ENCODE measurements at places on chromosomes 2 and 18.
A peak's percentile ranks its signal among the peaks of the same experiment; 100 is the strongest.

DNA sequence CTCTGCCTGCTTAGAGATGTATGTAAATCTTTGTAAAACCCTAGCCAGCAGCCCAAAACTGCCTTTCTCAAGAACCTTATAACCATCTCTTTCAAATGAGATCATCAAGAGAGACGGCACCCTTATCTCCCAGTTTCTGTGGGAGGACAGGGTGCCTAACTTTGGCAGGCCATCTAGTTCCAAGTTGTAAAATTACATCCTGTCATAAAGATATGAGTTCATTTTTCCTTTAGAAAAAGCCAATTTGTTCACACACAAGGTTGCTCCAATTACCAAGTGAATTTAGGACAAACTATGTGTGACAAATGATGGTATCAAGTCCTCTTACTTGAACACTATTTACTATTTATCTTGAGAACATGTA, 65.3 kb downstream of the MEMO1 start:
- no peak for DNase-seq

DNA sequence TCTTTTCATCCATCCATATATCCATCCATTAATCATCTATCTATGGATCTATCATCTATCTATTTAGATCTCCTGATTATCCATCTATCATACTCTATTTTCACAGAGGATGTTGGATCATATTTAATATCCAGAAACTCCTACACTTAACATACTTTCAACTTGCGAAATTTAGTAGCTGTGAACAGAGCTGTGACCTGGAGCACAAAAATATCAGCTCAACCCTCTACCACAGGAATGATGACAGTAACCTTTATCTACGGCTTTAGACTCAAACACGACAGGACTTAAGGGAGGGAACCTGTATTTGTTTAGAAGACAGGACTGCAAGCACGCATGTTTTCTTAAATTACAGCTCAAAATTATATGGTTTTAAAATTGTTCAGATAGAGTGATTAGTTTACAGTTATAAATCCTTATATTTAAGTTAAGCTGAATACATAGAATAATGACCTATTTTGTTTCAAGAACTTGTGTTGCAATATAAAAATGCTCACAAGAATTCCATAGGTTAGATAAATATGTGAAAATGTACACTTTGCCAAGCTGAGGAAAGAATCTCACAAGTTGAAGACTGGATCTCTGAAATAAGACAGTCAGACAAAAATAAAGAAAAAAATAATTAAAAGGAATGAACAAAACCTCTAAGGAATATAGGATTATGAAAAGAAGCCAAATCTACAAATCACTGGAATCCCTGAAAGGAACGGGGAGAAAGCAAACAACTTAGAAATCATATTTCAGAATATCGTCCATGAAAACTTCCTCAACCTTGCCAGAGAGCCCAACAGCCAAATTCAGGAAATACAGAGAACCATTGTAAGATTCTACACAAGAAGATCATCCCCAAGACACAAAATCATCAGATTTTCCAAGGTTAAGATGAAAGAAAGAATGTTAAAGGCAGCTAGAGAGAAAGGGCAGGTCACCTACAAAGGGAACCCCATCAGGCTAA, 142.0 kb downstream of the COL6A3 start:
- DNase-seq: no peak

DNA sequence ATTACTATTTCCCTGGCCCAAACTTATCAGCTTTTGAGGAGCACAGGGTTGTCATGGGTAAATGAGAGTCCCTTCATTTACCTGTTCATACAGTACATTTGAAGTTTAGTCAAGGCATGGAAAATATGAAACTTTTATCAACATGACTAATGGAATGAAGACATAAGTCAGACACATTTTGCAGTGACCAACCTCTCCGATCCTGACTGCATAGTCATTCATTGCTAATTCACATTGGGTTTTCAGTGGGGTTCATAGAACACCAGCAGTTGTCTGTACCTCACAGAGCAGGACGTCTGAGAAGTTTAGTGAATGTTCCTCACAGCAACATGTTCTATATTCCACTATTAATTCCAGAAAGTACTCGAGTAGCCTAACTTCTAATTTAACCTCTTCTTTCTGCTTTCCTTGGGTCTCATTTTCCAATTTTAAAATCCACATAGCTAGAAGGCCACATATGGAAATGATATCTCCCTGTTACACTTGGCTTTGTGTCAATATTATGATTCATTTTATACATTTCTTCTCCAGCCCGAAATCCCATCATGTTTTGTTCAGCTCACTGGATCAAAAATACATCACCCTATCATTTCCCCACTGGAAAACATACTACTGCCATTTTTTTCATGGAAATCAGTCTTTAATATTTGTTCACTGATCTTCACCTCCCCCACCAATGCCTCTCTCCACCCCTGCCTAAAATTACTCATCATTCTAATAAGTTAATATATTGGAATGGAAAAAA, 65.9 kb downstream of the CDH20 start:
- DNase-seq: no peak

- DNase-seq: no peak
Measured at GRCh38 chr2:154554046-154554445, 144.4 kb upstream of the KCNJ3 start.

DNA sequence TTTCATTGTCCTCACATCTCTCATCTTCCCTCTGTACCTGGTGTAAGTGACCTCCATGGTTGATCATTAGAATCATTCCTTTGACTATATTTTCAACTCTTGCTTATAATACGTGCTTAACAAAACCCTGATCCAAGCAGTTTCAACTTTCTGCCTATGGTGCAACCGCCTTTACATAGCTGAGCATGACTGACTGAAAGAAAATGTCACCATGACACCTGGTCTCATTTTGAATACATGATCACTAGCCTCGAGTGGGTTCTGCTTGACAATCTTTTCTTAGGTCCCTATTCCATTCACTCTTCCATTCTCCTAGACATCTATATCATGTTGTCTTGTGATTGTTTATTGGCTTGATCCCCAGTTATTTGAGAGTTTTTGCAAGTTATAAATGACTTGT, 78.9 kb upstream of the STAM2 start:
- no peak for DNase-seq

DNA sequence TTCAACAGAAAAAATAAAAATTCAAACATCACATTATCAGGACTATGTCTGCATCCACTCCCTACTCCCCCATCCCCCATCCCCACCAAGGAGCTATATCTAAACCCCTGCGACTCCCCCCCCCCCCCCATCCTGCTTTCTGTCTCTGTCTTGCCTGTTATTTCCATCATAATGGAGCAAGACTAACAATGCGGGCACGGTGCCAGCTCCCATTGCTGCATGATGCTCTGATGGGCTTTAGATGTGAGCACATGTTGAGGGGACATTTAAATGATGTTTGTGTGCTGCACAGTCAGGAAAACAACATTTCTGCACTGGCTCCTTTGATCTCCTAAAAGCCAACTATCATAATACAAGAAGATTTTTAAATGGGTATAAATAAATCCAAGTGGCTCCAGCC, 644.2 kb upstream of the SETBP1 start:
- DNase-seq: no peak

GRCh38 chr2:231708773-231709635, 679 bp downstream of the PTMA start:
- peak; percentile 71 for DNase-seq

GRCh38 chr2:69067866-69068265, 54.9 kb downstream of the ANTXR1 start:
- no peak for DNase-seq

DNA sequence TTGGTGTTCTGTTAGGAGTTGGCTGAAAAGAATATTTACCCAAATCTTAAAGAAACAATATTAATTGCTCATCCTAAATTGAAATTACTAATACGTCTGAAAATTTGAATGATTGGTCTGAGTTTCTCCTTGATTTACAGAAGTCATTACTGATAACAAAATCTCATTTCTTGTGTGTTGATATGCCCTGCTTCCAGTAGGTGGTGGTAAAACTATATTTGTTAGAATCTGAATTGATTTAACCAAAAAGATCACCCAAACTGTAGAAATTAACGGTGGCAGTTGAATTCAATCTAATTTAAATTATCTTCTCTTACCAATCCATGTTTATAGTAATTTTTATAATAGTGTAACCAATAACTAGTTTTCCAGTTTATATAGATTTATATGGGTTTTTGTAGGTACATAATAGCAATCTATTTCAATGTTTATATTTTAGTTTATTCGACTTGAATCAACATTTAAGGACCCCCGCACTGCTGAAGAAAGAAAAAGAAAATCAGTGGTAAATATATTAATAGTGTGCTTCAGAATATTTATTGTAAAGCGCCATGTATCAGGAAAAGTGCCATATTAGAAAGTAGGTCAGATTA, 38.3 kb downstream of the PAPOLG start:
- peak; percentile 58 for DNase-seq

DNA sequence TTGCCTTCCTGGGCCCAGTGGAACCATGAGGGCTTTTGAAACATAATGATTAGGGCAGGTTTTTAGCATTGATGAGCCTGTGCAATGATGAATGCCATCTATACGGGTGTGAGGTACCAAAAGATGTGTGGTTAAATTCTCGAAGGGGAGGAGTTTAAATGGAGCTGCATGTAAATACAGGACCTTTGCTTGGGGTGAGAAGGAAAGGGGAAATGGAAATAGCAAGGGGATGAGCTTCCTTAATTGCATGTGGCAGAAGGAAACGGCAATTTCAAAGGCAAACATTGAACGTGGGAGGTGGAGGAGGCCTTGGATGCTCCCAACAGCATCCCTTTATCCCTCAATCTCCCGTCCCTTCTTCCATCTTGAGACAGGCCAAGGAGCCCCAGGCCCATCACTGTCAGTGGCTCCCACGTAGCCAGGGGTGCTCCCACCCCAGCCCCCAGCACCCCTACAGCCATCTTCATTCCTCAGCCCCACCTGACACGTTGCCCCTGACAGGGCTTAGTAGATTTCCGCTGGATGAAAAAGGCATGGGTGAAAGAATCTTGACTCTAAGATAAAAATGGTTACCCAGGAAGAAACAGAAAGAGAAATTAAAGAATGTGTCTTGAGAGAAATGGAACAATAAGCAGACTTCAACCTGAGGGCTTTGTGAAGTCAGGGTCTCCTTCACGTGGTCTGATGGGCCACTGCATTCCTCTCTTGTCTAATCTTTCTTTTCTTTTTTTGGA, 32.5 kb downstream of the INPP5D start:
- no peak for DNase-seq

- no peak for DNase-seq
Measured at GRCh38 chr2:41737888-41738287, 309.9 kb upstream of the PKDCC start.

DNA sequence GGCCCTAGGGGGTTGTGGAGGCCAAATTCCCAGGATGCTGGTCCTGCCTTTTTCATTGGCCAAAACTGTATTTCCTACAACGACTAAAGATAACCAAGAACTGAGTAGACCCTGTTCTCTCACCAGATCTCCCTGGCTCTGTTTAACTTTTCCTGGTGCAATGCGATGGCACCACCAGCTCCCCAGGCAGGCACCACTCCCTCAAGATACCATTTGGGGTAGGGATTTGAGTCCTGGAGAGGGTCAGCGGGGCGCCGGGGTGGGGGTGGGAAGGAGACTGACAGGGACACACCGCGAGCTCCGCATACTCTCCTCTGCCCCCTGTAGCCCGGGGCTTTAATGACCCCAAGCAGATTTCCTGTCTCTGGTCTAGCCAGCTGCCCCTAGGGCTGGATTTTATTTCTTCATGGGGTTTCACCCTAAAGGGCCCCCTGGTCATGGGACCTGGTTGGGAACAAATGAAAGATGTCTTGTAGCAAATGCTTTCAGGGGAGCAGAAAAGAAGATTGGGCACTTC, 7.3 kb downstream of the SIX2 start:
- DNase-seq: no peak

DNA sequence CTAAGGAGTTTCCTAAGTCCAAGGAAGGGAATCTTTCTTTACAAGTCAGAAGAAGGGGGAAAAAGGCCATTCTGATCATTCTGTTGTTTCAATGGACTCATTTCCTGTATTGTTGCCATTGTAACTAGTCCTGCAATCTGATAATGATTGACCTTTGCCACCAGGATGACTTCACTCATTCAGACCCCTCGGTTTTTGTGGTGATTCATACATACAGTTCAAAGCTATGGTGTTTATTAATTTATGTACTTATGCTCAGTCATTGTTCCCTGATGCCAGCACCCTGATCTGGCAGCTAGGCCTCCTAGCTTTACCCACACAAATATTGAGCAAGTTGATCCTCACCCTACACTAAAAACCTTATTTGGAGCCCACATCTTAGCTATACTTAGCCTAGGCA, 57.6 kb upstream of the ZNF519 start:
- no peak for DNase-seq

DNA sequence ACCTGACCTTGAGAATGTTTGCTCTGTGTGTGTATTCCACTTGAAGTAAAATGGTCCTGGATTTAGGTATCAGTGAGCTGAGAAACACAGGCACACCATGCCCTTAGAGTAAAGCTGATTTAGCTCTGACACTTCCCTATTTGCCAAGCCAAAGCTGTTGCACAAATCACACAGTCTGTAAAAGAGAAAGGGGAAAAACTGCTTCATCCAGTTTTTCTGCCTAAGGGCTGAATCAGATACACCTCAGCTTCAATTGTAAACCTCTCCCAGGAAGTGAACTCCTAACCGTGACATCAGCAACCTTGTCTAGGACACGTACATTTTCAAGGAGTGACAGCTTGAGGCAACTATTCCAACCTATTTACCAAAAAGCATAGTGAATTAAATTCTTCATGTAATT, 150.4 kb downstream of the NR4A2 start:
- DNase-seq: no peak

DNA sequence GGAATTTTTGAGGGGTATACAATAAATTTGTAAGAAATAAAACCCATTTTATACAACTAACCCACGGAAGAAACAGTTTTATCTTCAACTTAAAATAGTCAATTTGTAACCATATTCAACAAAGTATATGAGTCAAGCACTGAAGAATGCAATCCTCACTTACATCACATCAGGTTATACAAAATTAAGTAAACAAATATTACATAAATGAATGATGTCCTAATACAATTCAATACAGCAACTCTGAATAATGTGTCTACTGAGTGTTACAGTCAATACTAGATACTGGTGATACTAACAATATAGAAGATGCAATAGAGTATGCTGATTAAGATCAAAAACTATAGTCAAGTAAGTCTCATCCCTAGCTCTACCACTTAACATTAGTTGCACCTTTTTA, 58.6 kb downstream of the FANCL start:
- no peak for DNase-seq

- DNase-seq: no peak
Measured at GRCh38 chr2:39632876-39633275, 32.8 kb upstream of the TMEM178A start.

All from CD4-positive, alpha-beta T cell treated with Interleukin-12 subunit alpha and Interleukin-12 subunit beta, for 1 hour (primary cell).